Ureter (tissue), 1 donor: ENCODE measurements at places on chromosomes 2 and 18. TPM values are rescaled to one million over a fixed set of nuclear protein-coding genes. Genes with fewer than 3 reads are reported as not detected.

The SLC5A7 gene
- total RNA-seq: 3.7 TPM

The ALKAL2 gene
- total RNA-seq: 1.9 TPM

The IL1R2 gene
- 5.9 TPM for total RNA-seq

- DNase-seq: no peak
Observed at GRCh38 chr2:20682167-20682920, 15.4 kb downstream of the GDF7 start.

DNA sequence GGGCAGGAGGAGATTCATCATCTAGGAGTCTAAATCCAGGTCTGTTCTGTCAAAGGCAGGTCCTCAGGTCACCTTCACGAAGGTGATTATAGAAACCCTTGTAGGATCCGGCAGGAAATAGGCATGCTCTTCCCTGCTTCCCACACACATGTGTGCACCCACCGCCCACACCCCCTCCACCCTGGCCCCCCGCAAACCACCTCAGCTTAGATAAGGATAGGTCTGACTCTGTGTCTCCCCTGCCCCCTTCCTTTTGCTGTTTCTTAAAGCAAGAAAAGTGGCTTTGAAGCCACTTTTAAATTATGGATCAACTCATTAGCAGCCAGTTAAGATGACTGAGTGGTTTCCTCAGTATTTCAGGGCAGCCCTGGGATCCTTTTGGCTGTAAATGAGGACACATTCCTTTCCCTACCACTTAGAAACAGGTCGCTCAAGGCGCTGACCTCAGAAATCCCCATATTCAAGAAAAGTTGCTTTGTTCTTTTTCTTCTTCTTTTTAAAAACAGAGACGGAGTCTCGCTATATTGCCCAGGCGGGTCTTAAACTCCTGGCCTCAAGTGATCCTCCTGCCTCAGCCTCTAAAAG, 14.5 kb upstream of the CIB4 start:
- no peak for DNase-seq

DNA sequence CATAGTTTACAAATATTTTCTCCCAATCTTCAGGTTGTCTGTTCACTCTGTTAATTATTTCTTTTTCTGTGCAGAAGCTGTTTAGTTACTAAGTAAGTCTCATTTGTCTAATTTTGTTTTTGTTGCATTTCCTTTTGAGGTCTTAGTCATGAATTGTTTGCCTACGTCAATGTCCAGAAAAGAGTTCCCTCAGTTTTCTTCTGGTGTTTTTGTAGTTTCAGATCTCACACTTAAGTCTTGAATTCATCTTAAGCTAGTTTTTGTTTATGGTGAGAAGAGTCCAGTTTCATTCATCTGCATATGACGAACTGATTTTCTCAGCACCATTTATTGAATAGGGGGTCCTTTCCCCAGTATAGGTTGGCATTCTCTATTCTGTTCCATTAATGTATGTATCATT, 1252.2 kb upstream of the TMEFF2 start:
- no peak for DNase-seq

DNA sequence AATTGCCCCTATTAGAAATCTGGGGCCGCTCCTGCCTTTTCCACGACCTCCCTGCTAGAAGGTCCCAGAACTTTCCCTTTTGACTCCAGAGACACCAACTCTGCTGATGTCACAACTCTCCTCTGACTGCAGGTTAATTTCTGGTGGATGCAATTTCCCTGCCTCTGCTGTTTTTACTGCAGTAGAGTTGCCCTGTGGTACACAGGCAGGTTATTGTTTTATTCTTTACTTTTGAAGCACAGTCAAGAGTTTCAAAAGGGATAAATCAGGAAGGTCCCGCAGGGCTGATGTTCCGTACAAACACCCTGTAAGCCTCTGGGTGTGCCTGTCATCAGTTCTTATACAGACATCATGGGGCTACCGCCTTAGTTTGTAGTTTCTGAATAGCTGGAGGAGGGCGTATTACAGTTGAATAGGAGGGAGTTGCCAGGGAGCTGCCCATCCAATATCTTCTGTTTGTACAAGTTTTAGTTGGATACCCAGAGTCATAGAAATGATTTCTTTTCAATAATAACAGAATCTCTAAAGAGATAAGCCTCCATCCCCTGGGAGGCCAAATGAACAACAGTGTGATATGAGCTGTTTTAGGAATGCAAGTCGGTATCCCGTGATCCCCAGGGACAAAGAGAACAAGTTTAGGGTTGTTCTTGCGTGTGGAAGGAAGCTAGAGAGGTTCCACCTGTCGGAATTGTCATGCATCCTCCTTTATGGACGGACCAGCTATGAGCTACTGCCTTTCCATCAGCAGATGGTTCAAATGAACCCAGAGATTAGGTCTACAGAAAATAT, 108.4 kb upstream of the COPS8 start:
- no peak for DNase-seq

- DNase-seq: no peak
Observed at GRCh38 chr2:105404736-105405135, 5.9 kb upstream of the FHL2 start.

- DNase-seq: no peak
Observed at GRCh38 chr2:37500031-37500430, 155.6 kb downstream of the QPCT start.
